ENCODE measurements at places on chromosomes 6 and 20.

- DNase-seq = no peak
These were observed 119.8 kb upstream of the PHACTR1 start for GRCh38 chr6:12596731-12597130.

GRCh38 chr6:132812756-132813172, 1.6 kb upstream of the RPS12 start:
- no peak for DNase-seq

- no peak for DNase-seq
These were observed 77.8 kb downstream of the STMND1 start for GRCh38 chr6:17179530-17180073.

DNA sequence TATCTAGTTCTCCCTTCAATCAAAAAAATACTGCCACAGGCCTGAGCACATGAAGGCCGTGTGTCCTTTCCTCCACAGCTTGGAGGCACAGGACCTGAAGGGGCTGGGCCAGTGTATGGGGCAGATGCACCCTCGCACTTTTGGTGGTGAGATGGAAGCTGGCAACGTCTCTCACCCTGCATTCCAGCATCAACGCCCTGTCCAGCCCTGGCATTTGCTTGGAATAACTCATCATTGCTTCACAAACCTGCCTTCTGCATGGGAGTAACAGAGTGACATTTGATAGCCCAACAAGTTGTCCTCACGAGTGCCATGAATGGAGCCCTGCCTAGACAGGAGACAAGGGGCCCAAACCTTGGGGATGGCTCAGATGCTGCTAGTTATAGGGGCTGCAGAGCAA, 257.9 kb downstream of the SMOC2 start:
- no peak for DNase-seq

- DNase-seq = no peak
These were observed 148.7 kb upstream of the PHACTR3 start for GRCh38 chr20:59455402-59456341.

GRCh38 chr6:66265737-66266136, 558.7 kb upstream of the EYS start:
- no peak for DNase-seq

- DNase-seq = no peak
These were observed 68.7 kb upstream of the KCNK16 start for GRCh38 chr6:39391182-39391581.

DNA sequence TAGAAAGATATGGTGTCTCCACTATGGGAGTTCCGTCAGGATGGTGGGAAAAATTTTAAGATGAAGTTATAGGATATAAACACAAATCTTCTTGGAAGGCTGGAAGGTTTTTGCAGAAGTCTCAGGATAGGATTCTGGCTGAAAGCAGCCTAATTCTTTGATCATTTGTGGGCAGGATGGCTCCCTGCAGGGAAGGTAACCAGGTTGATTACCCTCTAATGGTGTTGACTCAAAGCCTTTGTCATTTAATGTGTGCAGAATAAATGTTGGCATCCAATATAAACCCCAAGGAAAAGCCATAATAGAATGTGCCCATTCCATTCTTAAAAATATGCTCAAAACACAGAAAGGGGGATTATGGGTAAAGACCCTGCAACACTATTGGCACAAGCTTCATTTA, 204.3 kb downstream of the EPM2A start:
- DNase-seq = no peak

- no peak for DNase-seq
These were observed 3.2 kb upstream of the IFNGR1 start for GRCh38 chr6:137222381-137222780.

- no peak for DNase-seq
These were observed 95.0 kb downstream of the PAK5 start for GRCh38 chr20:9743871-9744270.

GRCh38 chr20:47272893-47273590, 83.5 kb downstream of the ZMYND8 start:
- DNase-seq = peak; percentile 4

DNA sequence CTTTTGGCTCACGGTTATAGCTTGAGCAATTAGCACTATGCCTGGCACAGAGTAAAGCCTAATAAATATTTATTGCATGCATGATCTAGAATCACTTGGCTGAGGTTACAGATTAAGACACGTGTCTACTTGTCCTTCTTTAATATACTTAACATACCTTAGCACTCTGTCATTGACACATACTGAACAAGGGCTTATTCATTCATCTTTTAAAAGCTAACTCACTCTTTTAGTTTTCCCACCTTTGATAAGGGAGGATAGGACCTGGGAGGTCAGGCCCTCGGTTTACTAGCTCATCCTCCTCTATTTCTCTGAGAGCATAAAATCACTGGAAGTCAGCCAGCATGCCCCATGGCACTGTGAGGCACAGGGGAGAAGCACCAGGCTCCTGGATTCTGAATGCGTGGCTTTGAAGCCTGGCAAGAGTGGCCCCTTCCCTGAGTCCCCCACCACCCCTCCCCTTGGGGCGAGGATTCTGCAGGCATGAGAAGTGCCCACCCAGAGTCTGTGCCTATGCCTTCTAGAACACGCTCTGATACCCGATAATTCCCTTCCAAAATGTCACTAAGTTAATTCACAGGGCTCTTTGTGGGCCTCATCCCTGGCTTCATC, 11.2 kb downstream of the ZCCHC3 start:
- no peak for DNase-seq

DNA sequence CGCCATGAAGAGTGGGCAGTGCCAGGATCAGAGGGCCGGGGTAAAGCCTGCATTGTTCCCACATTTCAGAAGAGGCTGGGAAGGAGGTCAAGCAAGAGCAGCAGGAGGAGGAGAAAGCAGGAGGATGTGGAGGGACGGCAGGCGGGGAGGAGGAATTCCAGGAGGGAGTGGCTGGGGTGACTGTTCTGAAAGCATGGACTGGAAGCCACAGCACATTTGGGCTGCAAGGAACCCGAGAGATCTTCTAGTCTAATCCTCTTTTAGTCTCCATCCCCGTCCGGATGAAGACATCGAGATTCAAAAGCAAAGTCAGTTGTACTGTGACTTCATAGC, 76.9 kb downstream of the FAM50B start:
- no peak for DNase-seq

DNA sequence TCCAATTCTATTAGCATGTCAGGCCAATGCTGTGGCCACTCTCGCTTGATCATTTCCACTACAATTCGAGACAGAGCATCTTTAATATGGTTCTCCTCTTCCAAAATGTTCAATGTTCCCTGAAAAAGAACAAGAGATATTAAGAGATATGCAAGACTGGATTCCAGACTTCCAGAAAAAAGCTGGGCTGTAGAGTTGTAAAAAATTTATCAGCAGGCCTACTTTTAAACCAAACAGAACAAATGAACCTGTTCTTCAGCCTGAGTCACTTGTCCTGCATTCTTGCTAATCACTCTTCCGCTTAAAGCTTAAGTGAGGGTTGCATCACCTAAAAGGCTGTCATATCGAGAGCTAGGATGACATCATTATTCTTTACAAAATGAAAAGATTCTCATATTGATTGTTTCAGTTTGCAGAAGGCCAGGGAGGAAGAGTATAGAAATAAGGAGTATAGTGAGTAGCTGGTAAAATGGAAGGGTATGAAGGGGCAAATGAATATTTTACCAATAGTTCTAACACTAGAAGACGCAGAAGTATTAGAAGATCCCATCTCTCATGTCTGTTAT, 4.9 kb downstream of the XPO5 start:
- no peak for DNase-seq

All from stimulated activated CD8-positive, alpha-beta memory T cell treated with anti-CD3 and anti-CD28 coated beads, Interleukin-7, amount 100 ng/mL, for 24 hours (primary cell).